ENCODE measurements at places on chromosomes 12 and 14. TPM values are rescaled to one million over a fixed set of nuclear protein-coding genes. Genes with fewer than 3 reads are reported as not detected.

- no peak for DNase-seq
Observed at GRCh38 chr14:38989922-38990546, 113.0 kb downstream of the SEC23A start.

DNA sequence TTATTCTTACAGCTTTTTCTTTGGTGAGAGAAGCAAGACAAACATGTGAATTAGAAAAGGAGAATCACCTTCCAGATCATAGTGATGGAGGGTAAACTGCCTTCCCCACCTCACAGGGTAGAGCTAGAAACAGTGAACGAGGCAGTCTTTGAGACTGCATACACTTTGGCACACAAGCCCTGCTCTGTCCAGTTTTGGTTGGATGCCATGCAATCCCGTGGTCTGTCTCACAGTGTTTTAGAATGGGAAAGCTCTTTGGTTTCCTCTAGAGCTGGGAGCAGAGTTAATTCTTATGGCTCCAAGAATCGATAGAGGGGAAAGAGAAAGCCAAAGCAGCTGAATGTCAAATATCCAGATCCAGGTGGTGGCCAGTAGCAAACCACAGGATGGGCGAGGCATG, 21.9 kb downstream of the TDP1 start:
- no peak for DNase-seq

DNA sequence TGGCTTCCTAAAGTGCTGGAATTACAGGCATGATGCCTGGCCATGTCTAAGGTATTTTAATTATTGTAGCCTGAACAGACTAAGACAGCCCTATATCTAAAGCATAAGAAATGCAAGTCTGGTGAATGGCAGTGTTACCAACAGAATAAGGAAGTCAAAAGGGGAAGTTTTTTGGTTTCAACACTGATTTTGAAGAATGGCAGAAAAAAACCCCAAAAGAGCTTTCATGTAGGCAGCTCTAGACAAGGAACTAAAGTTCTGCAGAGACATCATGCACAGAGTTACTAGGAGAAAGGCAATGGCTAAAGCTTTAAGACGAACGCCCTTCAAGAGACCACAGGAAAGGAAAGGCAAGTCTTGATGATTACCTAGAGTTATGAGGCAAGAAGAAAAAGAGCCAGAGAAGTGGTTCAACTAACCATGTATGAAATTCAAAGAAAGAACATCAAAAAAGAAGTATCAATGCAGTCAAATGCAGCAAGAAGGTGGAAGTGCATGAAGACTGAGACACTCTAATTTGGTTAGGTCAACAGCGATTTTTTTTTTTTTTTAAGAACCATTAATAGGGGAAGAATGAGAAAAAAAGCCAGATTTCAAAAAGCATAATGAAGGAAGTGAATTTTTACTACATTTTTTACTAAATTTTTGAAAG, 50.8 kb downstream of the RPS6KA5 start:
- no peak for DNase-seq

Gene CCDC175
- total RNA-seq: 0.42 TPM

Gene PRPH
- 5.5 TPM for total RNA-seq

Data from left colon (tissue), 2 donors.